ENCODE measurements at places on chromosomes 6 and 20.

DNA sequence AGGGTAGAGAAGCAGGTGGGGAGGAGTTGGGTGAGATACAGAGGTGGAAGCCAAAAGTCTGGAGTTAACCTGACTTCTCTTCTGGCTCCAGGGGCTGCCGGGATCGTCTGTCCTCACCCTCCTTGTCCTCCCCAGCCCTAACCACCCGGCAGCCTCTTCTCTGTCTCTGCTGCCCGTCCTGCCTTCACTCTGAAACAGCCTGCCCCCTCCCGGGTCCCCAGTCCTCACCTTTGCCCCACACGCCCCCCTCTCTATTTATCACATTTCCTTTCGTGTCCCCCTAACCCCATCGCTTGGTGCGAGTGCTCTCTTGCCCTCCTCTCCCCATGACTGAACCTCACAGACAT is 5.7 kb downstream of the RING1 start:
- DNase-seq, result no peak

DNA sequence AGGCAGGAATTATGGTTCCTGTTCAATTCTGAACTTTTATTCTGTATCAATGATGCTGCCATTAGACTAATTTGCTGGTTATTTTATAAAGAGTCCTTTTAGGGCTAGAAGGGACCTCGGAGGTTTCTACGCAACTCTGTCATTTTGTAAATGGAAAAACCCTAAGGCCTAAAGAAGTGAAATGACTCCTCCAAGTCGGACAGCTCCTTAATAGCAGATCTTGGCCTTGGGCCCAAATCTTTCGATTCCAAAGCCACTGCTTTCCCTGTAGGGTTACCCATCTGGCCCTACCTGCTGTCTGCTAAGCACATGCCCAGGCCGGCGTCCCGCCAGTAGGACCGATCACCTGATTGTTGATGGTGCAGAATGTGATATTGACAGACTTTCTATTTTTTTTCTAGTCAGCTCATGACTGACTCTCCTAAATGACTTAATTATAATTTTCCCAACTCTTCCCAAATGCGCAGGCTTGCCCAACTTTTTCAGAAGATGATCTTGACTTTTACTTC is 40.2 kb downstream of the PLEKHG1 start:
- DNase-seq, result no peak

- DNase-seq, result peak; percentile 27
Measured at GRCh38 chr6:131949909-131950766, 1.0 kb downstream of the CCN2 start.

DNA sequence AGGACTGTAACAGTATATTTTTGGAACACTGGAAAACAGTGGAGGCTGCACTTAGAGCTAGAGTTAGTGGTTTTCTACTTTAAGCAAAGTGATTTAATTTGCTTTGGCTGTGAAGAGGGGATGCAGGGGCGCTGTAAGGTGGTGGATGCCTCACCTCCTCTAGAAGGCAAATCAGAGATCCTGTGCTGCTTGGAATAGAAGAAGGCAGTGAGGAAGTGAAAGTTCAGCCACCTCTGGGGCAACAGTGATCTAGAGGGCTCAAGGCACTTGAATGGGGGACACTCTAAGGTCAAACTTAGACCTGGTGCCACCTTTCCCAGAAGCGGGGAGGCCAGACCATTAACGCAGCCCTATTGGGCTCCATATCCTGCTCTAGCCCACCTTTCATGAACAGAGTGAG is 19.0 kb upstream of the SNRPB2 start:
- DNase-seq, result no peak

DNA sequence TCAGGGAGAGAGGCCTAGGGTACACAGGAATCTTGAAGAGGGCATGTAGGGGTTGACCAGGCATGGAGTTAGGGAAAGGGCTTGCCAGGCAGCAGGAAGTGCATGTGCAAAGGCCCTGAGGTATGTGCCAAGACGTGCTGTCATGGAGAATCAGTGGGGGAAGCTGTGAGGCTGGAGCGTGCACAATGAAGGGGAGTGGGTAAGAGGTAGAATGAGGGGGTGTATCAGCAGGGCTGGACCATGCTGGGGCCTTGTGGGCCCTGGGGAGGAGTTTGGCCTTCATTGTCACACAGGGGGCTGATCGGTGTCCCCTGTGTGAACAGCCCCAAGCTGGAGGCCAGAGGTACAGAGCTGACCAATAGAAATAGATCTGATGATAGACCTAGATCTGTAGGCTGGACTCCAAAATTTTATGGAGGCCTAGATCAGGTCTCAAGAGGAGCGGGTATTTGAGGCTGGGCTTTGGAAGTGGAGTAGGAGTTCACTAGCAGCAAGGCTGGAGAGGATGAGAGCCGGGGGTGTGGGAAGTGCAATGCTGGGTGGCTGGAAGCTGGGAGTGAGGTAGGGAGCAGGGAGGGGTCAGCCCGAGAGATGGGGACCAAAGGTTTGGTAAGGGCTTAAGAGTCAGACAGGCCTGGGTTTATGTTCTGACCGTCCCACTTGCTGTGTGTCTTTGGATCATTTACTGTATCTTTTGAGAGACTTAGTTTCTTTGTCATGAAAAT is 3.0 kb downstream of the SRC start:
- DNase-seq, result no peak

DNA sequence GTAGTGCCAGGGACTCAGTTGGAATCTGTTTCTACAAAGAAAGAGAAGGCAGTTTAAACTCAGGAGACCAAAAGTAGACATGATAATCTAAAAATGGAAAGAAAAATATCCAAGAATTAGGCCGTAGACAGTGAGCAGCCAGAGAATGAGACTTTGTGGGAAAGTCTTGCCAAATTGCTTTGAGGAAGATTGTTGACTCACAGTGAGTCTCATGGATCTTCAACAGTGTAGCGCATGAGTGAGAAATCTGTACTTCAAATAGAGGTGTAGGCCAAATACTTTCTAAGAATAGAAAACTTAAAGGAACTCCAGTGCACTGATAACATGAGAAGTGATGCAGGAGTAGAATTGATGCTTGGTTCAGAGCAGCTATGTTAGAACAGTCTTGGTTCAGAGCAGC is 284.5 kb downstream of the HTR1B start:
- no peak for DNase-seq

DNA sequence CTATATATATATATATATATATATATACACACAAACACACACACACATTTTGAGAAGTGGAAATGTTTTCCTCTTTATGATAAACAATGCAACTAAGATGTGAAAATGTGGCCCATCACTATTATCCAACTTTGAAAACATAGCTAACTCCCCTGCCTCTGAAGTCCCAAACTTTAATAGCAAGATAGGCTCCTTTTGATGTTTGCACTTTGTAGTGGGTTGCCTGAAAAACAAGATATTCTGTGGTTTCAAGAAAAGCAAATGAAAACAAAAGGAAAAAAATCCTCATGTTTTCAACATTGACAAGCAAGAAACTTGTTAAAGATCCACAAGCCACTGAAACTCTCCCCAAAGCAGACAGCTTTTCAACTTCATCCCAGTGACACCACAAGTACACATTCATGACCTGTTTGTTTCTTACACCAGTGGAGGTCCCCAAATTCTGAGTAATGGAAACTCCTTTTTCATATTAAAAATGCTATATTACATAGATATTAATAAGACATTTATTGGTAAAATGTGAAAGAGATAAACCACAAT is 90.0 kb downstream of the IPCEF1 start:
- no peak for DNase-seq

GRCh38 chr20:25207149-25207959 is 11.8 kb downstream of the ENTPD6 start:
- no peak for DNase-seq

DNA sequence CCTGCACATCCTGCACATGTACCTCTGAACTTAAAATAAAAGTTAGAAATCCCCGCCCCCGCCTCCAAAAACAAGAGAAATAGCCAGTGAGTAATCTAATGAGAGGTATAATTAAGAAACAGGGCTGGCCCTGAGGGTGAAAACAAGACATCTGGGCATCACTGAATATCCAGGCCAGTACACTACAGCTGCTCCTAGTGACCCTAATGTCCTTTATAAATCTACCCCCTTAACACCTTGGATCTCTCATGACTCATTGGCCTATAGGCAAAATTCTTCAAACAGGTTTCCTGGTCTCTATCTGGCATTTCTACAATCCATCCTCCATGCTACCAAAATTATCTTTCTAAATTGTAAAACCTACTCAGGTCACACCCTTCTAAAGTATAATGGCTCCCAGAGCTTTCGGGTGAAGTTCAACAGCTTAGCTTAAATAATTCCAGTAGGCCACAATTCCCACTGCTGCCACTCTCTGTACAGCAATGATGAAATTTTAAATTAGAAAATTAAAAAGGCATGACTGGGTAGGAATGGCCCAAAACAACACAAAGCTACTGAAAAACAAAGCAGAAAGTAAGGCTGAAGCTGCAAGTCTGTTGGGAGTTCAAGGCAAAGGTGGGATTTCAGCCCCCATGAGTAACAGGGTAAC is 260.9 kb downstream of the GMDS start:
- DNase-seq, result no peak

DNA sequence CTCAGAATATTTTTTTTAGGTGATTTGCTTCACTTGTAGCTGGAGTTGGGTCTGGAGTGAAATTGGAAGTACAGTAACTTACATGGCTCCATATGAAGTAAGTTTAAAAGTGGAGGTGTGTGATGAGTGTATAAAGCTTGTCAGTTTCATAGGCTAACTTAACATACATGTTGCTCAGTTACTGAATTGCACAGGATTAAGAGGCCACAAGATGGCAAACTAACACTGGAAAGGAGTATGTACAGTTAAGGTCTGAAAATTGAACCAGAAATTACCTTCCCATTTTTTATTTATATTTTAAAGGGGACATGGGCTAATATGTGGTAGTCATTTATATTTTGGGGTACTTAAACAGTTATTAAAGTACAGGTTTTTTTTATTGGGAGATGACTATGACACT is 45.3 kb upstream of the SMIM8 start:
- DNase-seq, result peak; percentile 53

DNA sequence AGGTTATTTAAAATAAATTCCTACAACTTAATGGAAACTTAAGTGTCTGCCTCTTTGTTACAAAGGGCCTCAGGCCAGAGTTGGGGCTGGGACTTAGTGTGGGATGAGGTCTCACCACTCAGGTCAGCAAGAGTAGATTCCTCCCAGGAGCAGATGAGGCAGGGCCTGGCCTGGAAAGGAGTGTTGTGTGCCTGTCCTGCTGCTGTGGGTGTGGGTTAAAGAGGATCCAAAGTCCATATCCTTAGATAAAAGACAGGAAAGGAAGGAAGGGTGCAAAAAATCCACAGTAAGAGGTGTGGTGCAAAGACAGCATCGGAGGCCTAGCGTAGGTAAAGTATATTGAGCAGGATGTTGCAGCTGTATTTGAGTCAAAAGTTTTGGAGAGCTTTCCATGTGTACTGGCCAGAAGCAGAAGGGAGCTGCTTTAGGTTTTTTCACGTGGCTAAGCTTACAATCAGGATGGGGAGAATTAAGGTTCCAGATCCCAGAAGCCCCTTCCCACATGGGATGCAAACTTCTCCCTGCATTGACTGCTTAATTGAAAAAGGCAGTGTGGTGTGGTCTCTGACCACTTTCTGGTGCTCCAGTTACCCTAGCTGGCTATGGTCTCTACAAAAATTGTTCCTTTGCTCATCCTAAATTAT is 12.8 kb upstream of the PLCG1 start:
- DNase-seq, result no peak

DNA sequence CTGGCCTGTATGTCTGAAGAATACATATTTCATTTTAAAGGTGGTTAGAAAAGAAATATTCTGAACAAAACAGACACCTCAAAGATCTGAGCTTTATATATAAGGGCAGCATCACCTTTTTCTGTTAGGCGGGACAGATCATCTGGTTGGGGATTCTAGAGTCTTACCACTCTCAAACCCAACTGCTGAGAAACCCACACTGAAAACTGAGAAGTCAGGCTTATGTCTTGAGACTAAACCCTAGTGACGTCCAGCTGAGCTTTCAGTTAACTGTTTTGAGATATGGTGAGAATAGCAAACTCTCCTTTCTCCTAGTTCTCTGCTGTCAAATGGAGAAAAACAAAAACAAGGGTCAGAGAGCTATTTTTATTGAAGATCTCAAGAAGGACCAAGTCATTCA is 63.7 kb upstream of the CCN6 start:
- no peak for DNase-seq

GRCh38 chr6:43506667-43507471 is 3.3 kb downstream of the LRRC73 start:
- peak; percentile 86 for DNase-seq

DNA sequence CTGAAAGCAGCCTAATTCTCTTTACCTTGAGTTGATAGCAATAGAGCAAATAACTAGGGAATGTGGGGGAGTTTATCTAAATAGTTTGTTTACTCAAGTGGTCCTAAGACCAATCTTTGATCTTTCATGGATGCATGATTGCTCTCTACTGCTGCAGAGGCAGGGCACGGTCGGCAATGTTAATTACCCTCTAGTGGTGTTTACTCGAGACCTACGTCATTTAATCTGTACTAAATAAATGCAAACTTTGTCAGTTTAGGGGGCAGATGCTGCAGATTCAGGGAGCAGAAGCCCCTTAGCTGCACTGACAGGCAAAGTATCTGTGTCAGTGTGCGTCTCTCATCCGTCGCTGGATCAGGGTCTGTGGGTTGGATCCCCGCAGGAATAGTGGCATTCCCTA is 6.9 kb downstream of the RTN4IP1 start:
- DNase-seq, result no peak

DNA sequence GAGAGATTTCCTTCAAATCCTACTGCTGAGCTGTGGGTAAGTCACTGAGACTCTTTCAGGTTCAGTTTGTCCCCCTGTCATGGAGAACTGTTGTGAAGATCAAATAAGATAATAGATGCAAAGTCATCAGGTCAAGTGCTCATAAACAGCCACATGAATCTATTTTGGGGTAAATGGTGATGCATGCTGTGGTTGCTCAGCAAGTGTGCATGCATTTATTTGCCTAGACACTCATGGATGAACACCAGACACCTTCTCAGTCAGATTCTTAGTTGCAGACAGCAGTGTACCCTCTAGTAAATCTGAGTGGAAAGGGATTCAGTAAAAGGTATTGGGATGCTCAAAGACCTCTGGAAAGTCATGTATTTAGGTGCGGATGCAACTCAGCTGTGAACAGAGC is 168.0 kb upstream of the FOXA2 start:
- no peak for DNase-seq

GRCh38 chr6:81608776-81609175 is 143.7 kb downstream of the TENT5A start:
- no peak for DNase-seq

DNA sequence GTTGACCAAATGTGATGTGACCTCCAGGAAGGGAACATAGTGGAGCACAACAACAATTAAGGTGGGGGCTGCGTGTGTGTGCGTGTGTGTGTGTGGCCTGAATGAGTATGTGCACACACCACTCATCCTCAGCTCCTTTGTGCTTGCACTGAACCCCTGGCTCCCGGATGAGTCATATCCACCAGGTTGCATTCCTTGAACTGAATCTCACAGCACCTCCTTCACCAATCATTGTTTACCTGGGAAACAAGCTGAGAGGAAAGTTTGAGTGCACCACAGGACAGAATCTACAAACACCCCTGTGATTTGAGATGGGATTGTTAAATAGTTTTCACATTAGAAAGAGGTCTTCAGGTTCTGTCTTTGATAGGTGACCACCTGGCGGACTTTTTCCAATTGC is 33.7 kb upstream of the GPR6 start:
- DNase-seq, result no peak

Measured in erythroblast (primary cell).